ENCODE measurements at places on chromosomes 2 and 18.

- DNase-seq: peak; percentile 74
Observed at GRCh38 chr2:69893684-69894551, at the start of gene SNRNP27. TSS of gene SNRNP27 (plus strand) at chr2:69893956. CDS start at chr2:69893985, 29 bp downstream.

GRCh38 chr2:102130647-102130991 lies 11.9 kb upstream of the IL1R1 start:
- no peak for DNase-seq

DNA sequence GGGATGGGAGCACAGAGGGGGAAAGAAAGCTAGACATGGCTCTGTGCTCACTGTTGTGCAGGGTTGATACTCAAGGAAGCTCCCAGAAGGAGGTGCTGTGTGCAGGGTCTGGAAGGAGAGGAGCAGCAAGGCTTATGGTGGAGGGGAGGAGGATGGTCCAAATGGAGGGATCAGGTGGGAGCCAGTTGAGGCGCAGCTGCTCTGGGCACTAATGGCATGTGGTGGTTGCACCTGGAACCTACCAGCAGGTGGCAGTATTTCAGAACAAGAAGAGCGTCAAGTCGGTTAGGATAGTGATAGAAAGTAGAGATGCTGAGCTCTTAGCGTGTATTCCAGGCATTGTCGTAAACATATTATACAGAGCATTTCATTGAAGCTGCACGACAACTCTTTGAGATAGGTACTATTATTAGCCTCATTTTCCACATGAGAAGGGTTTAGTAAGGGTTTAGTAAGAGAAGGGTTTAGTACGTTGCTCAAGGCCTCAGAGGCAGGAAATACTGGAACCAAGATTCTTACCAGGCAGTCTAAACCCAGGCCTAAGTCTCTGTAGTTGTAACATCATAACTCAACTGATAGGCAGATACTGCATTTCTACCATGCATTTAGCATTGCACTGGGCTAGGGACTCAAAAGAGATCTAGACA lies 223.7 kb downstream of the CYP26B1 start:
- DNase-seq: peak; percentile 60

- no peak for DNase-seq
Observed at GRCh38 chr18:36673452-36673851, 155.3 kb downstream of the TPGS2 start.

GRCh38 chr2:222782201-222782730 lies 78.6 kb upstream of the ACSL3 start:
- peak; percentile 38 for DNase-seq

- peak; percentile 64 for DNase-seq
Observed at GRCh38 chr2:54396107-54396506, 60.0 kb upstream of the SPTBN1 start.

DNA sequence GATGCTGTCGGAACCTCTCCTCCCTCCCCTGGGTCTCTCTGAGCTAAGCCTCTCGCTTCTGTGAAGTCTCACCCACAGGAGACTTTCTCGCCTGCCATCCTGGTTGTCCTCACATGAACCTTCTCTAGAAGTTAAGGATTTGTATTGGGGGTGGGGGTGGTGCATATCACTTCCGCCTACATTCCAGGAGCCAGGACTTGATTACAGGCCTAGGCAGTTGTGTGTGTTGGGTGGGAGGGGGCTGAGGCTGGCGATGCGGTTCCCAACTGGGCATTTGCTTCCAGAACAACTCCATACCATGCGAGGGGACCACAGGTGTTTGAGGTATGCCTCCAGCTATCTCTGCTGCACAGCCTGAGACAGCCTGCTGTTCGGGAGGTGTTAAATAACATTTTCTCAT lies 56.8 kb upstream of the MGAT4A start:
- no peak for DNase-seq

DNA sequence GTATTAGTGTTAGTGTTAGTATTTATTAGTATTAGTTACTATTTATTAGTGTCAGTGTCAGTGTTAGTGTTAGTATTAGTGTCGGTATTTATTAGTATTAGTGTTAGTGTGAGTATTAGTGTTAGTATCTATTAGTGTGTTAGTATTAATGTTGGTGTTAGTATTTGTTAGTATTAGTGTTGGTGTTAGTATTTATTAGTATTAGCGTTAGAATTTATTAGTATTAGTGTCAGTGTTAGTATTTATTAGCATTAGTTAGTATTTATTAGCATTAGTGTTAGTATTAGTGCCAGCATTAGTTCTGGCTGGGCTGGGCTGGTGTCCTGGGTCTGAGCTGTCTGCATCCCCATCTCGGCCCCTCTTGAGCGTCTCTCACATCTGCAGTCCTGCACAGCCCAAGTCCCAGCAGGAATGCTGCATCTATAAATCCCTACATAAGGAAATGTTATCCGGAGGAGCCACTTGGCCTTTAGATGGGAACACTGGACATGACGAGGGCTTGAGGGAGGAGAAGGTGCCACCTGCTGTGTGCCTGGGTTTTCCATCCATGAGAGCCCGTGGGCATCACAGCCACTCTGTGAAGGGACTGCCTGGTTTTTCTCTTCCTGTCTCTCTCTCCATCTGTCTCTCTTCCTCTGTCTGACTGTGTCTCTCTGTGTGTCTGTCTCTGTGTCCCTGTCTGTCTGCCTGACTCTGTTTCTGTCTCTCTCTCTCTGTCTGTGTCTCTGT lies 33.6 kb downstream of the TWIST2 start:
- no peak for DNase-seq

- DNase-seq: peak; percentile 29
Observed at GRCh38 chr2:1546023-1546591, 132.8 kb downstream of the TPO start.

GRCh38 chr18:61651880-61652268 lies 240.9 kb downstream of the RNF152 start:
- no peak for DNase-seq

DNA sequence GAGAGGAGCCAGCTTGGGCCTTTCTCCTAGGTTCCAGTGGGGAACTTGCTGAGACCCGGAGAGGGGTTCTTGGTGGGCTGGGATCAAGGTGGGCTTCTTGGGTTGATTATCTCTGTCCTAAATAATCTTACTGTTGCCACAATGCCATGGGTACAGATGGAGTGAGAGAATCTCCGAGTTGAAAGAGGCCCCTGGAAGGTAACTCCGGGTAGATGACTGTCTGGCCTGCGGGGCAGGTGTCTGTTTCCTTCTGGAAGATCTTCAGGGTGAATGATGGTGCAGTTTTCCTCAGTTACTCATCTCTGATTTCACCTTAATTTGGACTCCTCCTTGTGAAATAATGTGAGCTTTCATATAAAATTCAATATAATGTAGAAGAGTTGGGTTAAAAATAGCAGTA lies 159.4 kb downstream of the ACTR3 start:
- DNase-seq: no peak

DNA sequence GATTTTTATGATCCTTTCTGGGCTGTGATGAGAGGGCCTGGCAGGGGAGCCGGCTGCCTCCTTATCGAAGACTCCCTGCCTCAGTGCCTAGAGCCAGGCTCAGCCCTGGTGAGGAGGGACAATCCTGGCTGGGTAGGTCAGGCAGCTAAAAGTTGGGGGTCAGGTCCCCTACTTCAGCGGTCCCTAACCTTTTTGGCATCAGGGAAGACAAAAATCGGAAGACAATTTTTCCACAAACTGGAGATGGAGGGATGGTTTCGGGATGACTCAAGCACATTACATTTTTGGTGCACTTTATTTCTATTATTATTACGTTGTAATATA lies 53.1 kb downstream of the HS1BP3 start:
- DNase-seq: no peak

DNA sequence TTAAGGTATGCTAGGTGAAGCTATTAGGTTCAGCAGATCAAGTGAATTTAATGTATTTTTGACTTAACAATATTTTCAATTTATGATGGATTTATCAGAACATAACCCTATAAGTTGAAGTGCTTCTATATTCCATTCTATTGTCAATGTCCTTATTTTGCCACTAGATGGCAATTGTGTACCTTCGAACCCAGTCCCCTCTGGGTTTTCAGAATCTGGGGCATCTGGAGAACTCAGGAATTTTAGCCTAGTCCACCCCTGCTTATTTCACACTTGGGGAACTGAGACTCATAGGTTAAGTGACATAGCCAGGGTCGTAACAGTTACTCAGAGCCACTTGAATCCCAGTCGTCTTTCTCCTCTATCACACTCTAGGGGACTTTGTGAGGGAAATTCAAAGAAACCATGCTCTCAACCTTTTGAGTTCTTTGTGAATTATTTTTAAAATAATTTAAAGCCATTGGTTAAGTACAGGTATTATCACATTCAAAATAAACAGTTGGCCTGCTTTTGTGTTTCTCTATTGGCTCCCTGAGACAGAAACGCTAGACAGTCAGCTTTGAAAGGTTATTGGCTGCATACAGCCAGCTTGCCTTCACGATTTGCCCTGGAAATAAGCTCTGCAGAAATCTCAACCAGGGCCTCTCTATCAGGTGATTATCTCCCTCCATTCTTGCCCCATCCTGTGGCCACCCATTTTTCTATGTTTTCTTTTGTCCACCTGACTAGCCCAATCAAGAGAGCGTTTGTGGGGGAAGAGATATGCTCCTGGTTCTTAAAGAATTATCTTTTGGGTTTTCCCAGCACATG lies 145.0 kb downstream of the TTC27 start:
- peak; percentile 55 for DNase-seq

GRCh38 chr2:113218283-113219091 lies 44.7 kb downstream of the PSD4 start:
- no peak for DNase-seq

GRCh38 chr2:88659538-88659915 lies 31.9 kb upstream of the RPIA start:
- DNase-seq: peak; percentile 45

GRCh38 chr18:8794934-8795280 lies 89.6 kb downstream of the MTCL1 start:
- no peak for DNase-seq

DNA sequence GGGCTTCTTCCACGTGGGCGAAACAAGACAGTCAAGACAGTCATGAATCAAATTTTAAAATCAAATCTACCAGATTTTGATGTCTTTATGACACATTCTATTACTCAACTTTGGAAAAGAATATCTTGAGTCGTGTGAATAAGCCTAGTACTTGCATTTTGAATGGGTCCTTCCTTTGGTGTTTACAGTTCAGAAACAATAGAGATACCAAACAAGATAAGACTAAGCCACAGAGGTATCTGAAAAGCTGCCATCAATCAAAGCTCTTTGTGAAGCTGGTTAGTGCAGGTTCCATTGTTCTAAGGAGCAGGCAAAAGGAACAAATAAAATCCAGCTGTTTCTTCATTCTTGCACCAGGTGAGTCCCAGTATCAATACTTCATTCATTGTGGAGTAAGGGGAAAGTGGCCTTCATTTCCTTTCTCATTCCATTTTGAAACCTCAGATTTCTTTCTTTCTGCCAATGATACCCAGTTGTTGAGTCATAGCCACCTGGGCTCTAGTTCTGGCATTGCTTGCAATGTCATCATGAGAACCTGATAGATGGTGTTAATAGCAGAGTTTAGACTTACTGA lies 151.7 kb upstream of the L3MBTL4 start:
- no peak for DNase-seq

- no peak for DNase-seq
Observed at GRCh38 chr2:96768083-96768561, 7.4 kb downstream of the CNNM4 start.

GRCh38 chr18:11672846-11673454 lies 16.1 kb upstream of the GNAL start:
- DNase-seq: no peak

DNA sequence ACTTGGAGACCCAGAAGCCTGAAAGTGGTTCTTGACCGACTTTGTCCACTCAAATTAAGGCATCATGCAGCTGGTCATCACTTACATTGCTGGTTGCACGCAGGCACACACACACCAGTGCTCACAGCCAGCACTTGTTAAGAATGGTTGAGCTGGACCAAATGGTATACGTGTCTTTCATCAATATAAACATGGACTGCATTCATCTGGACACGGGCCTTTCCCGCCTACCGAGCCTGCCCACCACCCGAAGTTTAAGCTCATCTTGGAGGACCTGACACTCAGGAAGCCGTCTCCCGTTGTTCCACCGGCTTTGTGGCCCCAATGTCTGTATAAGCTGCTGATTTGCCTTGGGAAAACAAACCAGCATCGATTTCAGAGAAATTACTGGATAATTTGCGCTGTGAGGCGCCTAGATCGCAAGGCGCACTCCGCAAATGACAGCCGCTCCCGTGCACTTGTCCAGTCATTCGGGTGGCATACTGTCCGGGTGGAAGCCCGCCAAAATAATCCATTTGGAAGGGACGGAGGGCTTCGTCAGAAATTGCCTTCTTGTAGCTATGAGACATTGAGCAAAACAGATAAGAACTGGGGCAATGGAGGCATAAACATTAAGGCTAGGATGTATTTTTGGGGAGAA lies 40.1 kb upstream of the AKAIN1 start:
- no peak for DNase-seq

DNA sequence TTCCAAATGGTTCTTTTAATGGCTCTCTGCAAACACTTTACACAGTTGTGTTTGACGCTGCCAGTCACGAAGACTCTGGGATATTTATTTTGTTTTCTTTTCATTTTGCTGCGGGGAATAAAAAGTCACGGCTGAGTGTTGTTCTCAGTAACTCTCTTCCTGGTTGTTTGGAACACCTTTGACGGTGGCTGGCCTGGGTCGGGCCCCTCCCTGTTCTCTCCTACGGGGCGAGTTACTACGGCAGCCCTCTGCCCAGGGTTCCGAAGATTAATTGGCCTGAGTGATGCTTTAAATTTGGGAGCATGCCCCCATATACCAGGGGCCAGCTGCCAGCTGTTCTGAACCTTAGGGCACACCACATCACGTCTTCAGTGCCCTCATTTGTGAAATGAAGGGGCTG lies 84.7 kb downstream of the GATA6 start:
- no peak for DNase-seq

GRCh38 chr18:63273222-63273927 lies 46.2 kb downstream of the BCL2 start:
- no peak for DNase-seq

DNA sequence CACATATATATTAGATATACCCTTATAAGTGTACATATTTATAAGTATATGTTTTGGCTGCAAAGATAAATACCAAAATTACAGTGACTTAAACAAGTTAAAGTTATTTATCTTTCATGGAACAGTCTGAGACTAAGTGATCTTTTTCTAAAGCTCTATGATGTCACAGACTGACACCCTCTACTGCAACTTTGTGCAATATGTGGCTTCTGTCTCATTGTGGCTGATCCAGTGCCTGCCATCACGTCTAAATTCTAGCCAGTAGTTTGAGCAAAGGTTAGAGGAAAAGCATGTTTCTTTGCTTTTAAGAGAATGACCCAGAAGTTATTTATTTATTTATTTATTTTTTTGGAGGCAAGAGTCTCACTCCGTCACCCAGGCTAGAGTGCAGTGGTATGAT lies 13.8 kb upstream of the GATA6 start:
- no peak for DNase-seq

DNA sequence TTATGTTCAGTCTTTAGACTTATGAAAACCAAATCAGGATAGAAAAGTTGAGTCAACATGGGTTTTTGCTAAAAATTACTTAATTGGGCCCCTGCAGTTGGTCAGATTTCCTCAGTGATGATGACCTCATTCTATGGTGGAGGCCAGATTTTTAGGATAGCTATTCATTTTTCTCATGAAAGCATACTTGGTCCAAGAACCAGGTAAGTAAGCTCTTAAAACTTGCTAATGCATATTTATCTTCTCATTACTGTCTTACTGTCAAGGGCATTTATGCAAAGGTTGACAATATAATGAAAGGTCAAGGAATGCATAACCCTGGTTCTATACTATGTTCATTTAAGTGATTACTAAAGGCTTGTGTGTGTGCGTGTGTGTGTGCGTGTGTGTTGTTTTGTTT lies 650.6 kb downstream of the SATB2 start:
- DNase-seq: peak; percentile 72
